ENCODE measurements at places on chromosomes 2 and 18.

DNA sequence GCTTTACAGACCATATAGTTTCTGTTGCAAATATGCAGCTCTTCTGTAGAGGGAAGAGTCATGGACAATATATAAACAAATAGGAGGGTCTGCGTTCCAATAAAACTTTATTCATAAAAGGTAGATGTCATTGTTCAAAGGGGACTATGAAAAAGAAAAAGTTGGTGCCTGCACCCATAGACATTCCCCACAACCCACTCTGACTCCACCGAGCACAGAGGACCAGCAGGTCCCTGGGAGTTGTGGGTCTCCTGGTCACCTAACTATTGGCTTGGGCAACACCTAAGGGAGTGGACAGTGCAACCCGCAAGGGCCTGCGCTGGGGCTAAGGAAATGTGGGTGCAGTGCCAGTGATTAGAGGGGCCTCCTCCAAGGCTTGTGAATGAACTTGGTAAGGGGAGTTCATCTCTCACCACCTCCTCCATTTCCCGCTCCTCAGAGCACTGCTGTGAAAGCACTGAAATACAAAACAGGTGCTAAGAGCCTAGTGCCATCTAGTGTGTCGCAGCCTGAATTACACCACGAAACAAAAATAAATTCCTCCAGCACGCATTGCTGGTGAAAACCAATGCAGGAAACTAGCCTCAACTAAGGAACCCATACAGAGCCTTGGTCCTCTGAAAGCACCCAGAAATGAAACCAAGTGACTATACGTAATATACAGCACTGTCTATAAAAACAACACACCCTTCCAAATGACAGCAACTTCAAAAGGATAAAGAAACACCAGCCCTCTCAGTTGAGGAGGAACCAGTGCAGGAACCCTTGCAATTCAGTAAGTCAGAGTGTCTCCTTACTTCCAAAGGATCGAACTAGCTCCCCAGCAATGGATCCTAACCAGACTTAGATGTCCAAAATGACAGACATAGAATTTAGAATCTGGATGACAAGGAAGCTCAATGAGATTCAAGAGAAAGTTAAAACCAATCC is 166.6 kb downstream of the RNF144A start:
- no peak for DNase-seq

- no peak for DNase-seq
These were observed 116.6 kb upstream of the PELI1 start for GRCh38 chr2:64260817-64261216.

GRCh38 chr18:51490860-51491259 is 293.4 kb upstream of the MEX3C start:
- DNase-seq, result no peak

GRCh38 chr2:77228391-77228790 is 293.8 kb downstream of the LRRTM4 start:
- no peak for DNase-seq

DNA sequence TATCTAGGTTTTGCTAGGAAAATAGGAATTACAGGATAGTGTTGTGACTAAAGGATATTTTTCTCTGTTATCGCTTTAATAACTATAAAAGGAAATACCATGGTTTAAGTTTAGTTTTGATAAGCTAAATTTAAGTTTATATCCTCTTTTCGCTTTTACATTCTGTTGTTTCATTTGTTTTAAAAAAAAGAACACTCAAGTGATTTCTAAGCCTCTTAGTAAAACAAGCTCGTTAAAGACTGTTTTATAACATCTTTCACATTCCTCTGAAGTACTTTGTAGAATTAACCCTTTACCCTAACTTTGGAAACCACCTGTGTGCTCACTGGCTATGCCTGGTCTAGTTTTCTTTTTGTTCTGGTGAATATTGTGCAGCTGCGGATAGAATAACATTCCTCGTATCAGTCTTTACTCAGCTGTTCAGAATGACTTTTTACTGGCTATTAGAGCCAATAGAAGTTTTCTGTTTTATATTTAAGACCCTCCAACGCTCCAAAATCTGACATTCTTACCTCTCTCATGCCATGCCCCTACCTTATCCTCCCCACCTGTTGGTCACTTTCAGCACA is 183.1 kb downstream of the PTPRM start:
- DNase-seq, result no peak

DNA sequence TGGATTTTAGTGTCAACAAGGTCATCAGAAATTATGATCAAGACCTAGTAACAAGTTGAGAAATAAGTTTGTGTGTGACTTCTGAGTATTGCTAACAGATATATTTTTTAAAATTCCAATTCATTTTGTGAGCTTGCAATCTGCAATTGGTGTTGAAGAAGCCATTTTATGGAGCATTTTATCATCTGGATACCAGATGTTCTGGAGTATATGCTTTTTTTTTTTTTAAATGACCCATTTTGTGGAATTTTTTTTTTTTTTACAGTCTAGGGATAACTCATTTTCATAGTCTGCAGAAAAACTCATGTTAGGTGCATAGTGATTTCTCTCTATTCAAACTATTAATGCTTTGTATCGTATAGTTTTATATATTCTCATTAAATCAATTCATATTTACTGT is 12.6 kb downstream of the QPCT start:
- DNase-seq, result no peak

- DNase-seq, result no peak
These were observed 379.9 kb downstream of the NBAS start for GRCh38 chr2:15181092-15181745.

- DNase-seq, result no peak
These were observed 15.2 kb upstream of the TMEM37 start for GRCh38 chr2:119416299-119416923.

DNA sequence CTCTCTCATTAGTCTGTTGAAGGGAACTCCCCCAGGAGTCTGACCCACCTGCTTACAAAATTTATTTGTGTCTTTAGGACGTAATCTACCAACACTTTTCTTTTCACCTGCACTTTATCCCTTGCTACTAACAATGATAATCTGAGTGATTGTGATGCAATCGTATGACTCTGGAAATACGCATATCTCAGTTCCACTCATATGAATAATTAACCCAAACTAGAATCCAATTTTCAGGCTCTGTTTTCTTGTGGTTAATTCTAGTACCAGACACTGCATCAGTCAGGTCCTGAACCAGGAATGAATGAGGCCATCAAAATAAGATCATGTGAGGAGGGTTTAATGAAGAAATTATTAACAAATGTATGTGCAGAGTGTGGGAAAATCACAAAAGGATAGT is 158.4 kb upstream of the SRD5A2 start:
- no peak for DNase-seq

DNA sequence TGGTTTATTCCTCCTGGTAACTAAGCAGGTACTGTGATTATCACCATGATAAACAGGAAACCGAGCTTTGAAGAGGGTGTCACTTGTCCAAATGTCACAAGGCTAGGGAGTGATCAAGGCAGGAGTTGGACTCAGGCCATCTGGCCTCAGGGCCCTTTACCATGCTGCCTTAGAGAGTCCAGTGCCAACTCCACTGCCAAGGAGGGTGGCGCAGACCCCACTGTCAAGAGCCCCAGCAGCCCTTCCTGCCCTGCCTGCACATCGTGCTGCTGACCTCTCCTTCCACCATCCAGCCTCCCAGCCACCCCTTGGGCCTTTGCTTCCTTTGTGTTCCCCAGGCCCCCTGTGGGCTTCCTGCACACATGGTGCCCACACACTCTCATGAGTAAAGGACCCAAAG is 48.3 kb downstream of the TNS1 start:
- DNase-seq, result no peak

- no peak for DNase-seq
These were observed 820.0 kb upstream of the NXPH2 start for GRCh38 chr2:139600166-139600565.

DNA sequence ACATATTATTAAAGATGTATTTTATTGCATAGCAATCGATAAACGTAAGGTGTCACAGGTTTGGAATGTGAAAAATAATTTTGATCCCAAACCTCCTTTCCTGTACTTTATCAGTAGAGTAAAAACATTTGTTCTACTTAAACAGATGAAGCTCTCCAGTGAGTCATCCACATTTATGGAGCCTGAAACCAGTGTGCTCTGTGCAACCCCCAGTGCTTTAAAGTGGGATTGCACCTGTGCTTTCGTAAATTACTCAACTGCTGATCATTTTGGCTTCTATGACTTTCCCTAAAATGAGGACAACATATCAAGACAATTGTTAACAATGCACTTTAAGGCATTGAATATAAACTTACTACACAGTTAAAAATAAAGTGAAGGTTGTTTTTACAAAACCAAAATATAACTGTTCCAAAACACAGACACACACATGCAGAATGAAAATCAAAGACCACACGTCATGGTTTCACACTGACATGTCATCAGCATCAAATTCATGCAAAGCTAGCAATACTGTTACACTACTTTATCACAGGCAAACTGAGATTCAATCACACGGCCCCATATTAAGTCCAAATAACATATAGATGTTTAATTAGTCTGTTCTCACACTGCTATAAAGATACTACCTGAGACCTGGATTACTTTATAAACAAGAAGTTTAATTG is 9.7 kb downstream of the TMEM18 start:
- no peak for DNase-seq

GRCh38 chr2:39264733-39265132 is 21.0 kb upstream of the CDKL4 start:
- DNase-seq, result no peak

DNA sequence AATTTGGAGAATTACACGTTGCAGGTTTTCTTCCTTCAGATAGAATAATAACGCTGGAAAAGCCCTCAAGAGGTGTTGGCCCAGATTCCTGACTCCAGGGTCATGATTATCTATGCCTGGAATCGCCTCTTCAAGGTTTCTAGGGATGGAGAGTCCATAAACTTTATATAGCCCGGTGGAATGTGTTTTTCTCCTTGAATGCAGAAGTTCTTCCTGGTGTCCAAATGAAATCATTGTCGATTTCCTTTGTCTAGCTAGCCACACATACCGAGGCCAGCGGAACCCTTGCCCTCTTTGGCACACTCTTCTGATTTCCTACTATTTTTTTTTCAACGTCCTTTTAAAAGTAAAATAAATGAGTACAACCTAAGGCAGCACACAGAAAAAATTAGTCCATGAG is 117.8 kb downstream of the PID1 start:
- no peak for DNase-seq

GRCh38 chr2:237431837-237432236 is 17.9 kb upstream of the COL6A3 start:
- DNase-seq, result no peak

GRCh38 chr2:43946685-43947084 is 49.1 kb downstream of the LRPPRC start:
- no peak for DNase-seq

- DNase-seq, result no peak
These were observed 48.6 kb downstream of the UGGT1 start for GRCh38 chr2:128139624-128140023.

DNA sequence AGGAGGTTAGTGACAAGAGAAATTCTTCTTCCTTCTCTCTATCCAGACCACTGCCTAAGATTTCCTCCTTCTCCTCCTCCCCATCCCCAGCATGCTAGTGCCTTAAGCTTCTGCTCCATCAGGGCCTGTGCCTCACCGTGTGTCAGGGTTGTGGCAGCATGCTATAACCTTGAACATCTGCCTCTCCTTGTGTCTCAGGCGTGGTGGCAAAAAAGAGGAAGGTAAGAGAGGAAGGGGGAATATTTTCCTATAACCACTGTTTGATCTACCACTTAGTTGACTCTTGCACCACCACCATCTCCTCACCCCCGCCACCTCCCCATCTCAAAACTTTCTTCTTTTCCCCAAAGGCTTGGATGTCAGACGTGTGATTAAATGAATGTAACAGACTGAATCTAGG is 38.3 kb upstream of the PEX13 start:
- no peak for DNase-seq

DNA sequence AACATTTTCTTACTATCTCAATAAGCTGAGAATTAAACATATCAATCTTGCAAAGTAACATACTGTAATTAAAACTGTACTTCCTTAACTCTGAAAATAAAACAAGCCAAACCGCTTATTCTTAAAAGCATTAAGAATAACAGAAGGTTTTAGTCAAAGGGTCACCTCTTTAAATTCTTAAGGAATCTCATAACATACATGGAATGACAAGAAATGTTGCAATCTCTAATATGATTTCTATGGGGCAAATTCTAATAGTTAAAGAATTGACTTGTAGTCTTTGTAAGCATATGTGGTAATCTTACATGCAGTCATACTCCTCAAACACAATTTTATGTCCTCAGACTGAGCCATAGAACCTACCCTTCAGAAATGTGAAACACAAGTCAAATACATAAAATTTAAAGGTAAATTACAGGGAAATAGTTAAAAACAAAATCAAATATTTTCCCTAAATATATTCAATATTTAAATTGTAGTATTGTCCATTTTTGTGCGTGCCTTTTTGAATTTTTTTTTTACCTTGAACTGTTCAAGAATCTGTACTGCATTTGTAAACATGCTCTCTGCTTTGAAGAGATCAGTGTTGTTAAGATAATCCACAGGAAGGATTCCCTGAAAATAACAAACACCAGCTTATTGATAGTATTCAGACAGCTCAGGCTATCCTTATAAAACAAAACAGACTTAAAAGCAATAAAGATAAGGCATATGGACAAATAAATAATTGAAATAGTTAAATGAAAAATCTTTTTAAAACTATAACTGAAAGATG is 48.2 kb downstream of the PIGN start:
- DNase-seq, result no peak

DNA sequence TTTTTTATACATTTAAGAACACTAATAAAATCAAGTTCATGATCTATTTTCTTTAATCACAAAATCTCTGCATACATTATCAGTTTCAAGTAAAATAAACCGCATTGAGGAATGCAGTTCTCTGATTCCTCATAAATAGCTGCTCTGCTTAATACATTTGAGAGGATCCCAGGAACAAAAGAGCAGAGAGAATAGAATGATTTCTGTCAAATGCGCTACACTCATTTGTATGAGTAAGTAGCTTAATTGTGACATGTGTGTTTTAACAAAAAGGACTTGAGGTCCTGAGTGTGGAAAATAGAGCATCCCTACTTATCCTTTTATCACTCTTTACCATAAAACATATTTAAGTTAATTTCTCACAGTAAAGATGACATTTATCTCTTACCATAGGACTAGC is 134.0 kb downstream of the PID1 start:
- no peak for DNase-seq

GRCh38 chr2:69693059-69693774 is 48.7 kb upstream of the ANXA4 start:
- DNase-seq, result peak; percentile 69

DNA sequence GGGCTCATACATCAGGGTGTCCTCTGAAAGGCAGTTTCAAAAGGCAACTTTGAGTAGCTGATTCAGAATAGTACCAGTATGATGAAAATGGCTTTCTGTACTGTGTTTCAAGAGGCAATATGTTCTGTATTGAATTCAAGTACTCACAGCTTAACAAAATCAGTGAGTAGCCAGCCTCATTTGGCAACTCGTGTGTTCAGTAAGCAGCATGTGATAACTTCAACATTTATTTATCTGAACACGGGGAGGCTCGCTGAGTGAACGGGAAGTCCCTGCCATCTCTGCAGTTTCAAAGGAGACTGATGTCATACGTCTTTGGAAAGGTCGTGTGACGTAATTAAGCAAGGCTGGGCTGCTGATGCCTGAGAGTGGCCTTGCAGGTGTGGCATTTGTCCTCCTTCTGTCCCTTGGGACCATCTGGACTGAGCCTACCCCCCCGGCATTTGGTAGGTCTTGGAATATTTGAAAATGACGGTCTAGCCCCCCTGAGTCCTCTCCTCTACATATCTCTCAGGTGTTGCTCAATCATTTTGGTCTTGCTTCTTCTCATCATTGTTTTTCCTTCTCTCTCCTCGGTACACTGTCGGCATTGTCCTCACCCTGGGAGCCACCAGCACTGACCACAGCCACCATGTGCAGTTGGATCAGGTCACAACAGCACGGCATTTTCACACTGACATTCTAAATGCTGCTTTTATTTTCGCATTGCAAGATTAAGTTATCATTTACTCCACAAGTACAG is 62.8 kb downstream of the SMIM21 start:
- no peak for DNase-seq
